Body of pancreas (tissue), 4 donors: ENCODE measurements at places on chromosomes 1 and 21. TPM values are rescaled to one million over a fixed set of nuclear protein-coding genes. Genes with fewer than 3 reads are reported as not detected.

GRCh38 chr21:33058957-33059356 is 11.0 kb upstream of the OLIG1 start:
- H3K27ac ChIP-seq: no peak overlapping the region
- no peaks in the 10 kb centered on the region for H3K36me3 ChIP-seq
- no peaks in the 10 kb centered on the region for H3K27me3 ChIP-seq
- no peak overlapping the region for H3K4me3 ChIP-seq

Gene SPATA17
- 2.6 TPM for total RNA-seq

DNA sequence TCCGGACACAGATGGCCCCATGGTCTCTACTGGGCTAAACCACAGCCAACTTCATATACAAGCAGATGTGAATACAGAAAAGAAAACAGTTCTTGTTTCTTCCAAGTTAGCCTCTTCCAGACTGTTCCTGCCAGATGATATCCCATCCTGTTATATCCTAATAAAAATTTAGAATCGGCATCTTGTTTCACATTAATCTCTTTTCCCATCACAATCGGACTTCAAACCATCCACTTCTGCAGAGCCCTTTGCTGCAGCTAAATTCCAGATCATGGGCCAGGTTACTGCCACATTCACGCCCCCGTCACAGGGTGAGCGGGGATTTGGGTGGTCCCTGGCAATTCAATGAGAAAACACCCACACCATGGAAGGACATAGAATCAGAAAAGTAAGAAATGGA is 57.2 kb downstream of the NPHP4 start:
- H3K27ac ChIP-seq: no peak overlapping the region
- DNase-seq: no peak
- no peaks in the 10 kb centered on the region for H3K27me3 ChIP-seq

GRCh38 chr1:170518965-170519364 is 13.0 kb upstream of the GORAB start:
- no peak overlapping the region for H3K27ac ChIP-seq
- DNase-seq: no peak
- H3K27me3 ChIP-seq: no peaks in the 10 kb centered on the region

- H3K27me3 ChIP-seq: no peaks in the 10 kb centered on the region
- peak overlapping the region; percentile 97 for H3K4me3 ChIP-seq
- peaks cover 64% of the 10 kb centered on the region for H3K4me1 ChIP-seq
- no peaks in the 10 kb centered on the region for H3K36me3 ChIP-seq
- peak; percentile 34 for DNase-seq
- peak overlapping the region; percentile 96 for H3K27ac ChIP-seq
Measured at GRCh38 chr1:42335809-42336518, 929 bp upstream of the FOXJ3 start.

Gene LIPI
- not detected for total RNA-seq

- no peak overlapping the region for H3K4me3 ChIP-seq
- no peaks in the 10 kb centered on the region for H3K4me1 ChIP-seq
- H3K27me3 ChIP-seq: no peaks in the 10 kb centered on the region
Measured at GRCh38 chr1:88080875-88081274, 603.2 kb upstream of the PKN2 start.
